ENCODE measurements at places on chromosomes 7 and 10.
A peak's percentile ranks its signal among the peaks of the same experiment; 100 is the strongest.

GRCh38 chr10:128571745-128572144 lies 445.5 kb upstream of the MKI67 start:
- no peak for DNase-seq

- DNase-seq, result no peak
These were observed 48.0 kb downstream of the MALRD1 start for GRCh38 chr10:19096501-19097073.

DNA sequence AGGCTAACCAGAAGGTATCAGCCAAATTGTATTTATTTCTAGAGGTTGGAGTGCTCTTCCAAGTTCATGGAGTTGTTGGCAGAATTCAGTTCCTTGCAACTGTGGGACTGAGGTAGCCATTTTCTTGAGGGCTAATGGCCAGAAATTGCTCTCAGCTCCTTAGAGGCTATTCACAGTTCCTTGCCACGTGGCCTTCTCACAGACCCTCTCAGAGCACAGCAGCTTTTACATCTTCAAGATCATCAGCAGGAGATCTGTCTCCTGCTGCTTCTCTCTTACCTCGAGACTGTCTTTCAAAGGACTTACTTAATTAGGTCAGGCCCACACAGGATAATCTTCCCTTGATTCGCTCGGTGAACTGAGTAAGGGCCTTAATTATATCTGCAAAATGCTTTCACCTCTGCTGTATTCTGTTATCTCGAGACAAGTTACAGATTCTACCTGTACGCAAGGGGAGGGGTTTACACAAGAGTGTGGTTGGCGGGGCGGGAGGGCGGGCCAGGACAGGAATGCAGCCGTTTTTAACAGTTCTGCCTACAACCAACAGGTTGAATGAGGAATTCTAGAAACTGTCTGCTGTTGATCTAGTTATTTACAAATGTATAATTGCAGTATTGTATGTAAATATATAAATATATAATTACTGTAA lies 15.0 kb downstream of the MIOS start:
- no peak for DNase-seq

GRCh38 chr10:11522821-11523245 lies 88.6 kb downstream of the USP6NL start:
- peak; percentile 43 for DNase-seq

- no peak for DNase-seq
These were observed 41.9 kb downstream of the MGAM2 start for GRCh38 chr7:142153400-142153799.

DNA sequence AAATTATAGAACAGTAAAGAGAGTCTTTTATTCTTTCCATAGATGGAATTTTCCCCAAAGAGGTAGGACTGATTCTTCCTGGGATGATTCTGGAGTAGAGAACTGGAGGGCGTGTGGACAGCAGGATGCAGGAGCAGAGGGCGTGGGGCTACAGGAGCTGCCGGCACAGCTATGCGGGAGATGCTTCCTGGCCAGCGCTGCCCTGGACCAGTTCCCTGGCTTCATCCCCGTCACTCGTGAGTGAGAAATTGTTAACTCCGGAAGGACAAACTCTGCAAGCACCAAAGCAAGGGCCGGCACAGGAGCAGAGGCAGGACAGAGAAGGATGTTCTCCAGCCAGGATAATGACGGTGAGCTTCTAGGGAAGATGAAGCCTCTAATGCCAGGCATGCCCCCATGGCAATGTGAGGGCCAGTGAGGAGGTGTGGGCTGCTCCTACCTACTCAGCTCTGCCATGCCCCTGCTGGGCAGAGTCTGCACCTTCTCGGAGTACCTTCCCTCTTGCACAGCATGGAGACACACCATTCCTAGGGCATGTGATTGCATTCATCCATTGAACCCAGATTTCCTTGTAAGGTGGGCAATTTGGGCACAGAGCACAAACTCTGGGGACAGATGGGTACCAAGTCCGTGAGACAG lies 760.9 kb upstream of the IGFBP3 start:
- DNase-seq, result peak; percentile 63

GRCh38 chr10:51892965-51893658 lies 193.7 kb upstream of the CSTF2T start:
- DNase-seq, result no peak

DNA sequence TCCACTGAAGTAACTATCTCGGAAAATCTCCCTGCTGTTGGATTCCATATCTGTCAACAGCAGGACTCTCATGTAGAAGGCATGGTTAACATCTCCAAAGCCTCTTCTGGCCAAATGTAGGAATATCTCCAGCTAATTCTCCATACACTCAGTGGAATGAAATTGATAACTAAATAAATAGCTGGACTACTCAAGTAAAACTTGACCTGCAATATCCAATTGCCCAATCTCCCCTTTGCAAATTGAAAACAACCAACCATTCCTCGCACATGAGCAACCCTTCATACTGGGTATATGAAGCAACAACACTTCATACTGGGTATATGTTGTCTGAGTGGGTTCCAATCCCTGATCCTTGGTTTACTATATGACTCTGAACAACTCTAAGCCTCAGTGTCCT lies 105.4 kb upstream of the KMT2E start:
- DNase-seq, result no peak

Measured in left ventricle myocardium superior (tissue), 1 donor.